ENCODE measurements at places on chromosomes 4 and X. TPM values are rescaled to one million over a fixed set of nuclear protein-coding genes. Genes with fewer than 3 reads are reported as not detected.

Gene FSTL5
- total RNA-seq: not detected

Gene KCND1
- 0.92 TPM for total RNA-seq

Gene TFE3
- 52.5 TPM for total RNA-seq

Gene PTTG2
- total RNA-seq: not detected

Gene SMIM10L2A
- 0.16 TPM for total RNA-seq

Gene DLG3
- 5.3 TPM for total RNA-seq

Gene ZCCHC12
- total RNA-seq: 0.26 TPM

Gene PABPC1L2B
- total RNA-seq: not detected

Gene AMBN
- total RNA-seq: not detected

Gene TMEM128
- total RNA-seq: 10.7 TPM

Gene PRSS12
- total RNA-seq: 0.26 TPM

Gene PCDH18
- not detected for total RNA-seq

Gene ZNF630
- 0.49 TPM for total RNA-seq

Gene GAGE12G
- total RNA-seq: not detected

Gene TMPRSS11B
- total RNA-seq: not detected

Gene ABRAXAS1
- 7.8 TPM for total RNA-seq

Gene CSAG2
- not detected for total RNA-seq

Gene DACH2
- total RNA-seq: not detected

Gene MGAT4D
- not detected for total RNA-seq

Gene MSX1
- 9.4 TPM for total RNA-seq

Gene SULT1B1
- total RNA-seq: 0.02 TPM

Data from A549 treated with ZK216348 at 1 μM for 4 hours (cell line).